Urinary bladder (tissue), 4 donors: ENCODE measurements at places on chromosomes 16 and 17.

GRCh38 chr17:76434870-76435269 is 18.1 kb downstream of the UBE2O start:
- no peak for DNase-seq

- no peak for DNase-seq
Measured at GRCh38 chr16:73023752-73024570, 24.0 kb downstream of the ZFHX3 start.

DNA sequence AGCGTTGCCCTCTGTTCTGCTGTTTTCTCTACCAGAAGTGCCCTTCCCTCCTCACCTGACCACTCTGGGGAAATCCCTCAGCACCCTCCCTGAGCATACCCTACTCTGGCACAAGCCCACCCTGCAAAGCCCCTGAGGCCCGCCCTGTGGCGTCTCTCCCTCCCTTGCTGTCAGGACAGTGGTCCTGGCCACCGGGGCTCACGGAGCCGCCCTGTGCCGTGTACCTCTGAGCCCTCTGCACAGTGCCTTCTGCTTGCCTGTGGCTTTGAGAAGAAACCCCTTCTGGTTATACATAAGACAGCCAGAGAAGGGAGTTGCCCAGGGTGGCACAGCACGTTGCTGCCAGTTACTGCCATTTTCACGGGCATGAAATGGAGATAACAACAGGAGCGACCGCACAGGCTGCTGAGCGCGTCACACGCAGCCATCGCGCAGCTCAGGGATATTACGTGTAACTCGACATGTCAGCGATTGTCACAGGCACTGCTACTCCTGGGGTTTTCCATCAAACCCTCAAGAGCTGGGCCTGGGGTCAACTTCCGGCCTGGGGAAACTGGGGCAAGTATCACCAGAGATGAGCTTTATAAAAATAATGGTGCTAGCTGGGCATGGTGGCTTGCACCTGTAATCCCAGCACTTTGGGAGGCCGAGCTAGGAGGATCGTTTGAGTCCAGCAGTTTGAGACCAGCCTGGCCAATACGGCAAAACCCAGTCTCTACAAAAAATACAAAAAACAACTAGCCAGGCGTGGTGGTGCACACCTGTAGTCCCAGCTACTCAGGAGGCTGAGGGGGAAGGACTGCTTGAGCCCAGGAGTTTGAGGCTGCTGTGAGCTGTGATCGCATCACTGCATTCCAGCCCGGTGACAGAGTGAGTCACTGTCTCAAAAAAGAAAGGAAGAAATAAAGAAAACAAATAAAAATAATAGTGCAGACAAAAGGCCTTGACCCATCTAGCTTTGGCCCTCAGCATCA is 14.8 kb downstream of the SCGB1C2 start:
- DNase-seq = no peak

GRCh38 chr17:28008513-28008912 is 34.0 kb upstream of the NLK start:
- DNase-seq = no peak

DNA sequence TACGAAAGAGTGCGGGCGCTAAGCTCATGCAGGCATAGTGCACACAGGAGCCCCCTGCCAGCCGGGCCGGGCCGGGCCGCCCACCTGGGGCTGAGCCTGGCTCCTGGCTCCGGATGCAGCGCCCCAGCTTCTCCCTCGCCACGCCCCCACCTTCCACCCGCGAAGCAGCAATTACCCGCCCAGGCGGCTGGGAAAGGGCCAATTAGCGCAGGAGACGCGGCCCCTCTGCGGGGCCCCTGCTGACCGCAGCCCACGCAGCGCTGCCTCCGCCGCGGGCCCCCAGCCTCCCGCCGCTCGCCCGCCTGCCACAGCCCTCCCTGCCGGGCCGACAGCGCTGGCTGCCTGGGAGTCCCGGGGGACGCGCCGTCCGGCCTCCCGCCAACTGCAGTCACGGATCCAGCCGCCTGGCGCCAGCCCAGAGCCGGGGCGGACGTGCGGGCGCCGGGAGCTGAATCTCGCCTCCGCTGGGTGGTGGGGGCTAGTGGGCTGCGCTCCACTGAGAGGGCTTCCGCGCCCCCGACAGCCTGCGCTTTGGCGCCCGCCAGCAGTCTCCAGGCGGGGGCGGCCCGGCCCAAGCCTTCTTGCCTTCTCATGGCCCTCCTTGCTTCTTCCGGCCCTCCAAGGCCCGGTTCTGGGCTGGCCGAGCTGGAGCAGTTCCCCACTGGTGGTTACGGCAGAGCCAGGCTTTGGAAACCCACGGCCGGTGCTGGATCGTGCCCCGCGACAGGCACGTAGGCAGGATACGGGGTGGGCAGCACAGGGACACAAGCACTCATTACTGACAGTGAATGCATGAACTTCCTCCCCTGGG is 14.9 kb upstream of the CBFB start:
- no peak for DNase-seq

GRCh38 chr16:84643180-84643583 is 5.1 kb upstream of the KLHL36 start:
- DNase-seq = peak; percentile 72

- no peak for DNase-seq
Measured at GRCh38 chr17:18041776-18042175, 2.6 kb downstream of the GID4 start.
